ENCODE measurements at places on chromosomes 12 and 14. TPM values are rescaled to one million over a fixed set of nuclear protein-coding genes. Genes with fewer than 3 reads are reported as not detected.
A peak's percentile ranks its signal among the peaks of the same experiment; 100 is the strongest.

Gene OR6C4
- total RNA-seq: not detected

Gene NANOG
- total RNA-seq: not detected

Gene CLEC9A
- not detected for total RNA-seq

Gene DIO2
- not detected for total RNA-seq

Gene ESPL1
- 3.7 TPM for total RNA-seq

GRCh38 chr14:95250936-95251335 is 68.8 kb downstream of the CLMN start:
- DNase-seq: peak; percentile 72

DNA sequence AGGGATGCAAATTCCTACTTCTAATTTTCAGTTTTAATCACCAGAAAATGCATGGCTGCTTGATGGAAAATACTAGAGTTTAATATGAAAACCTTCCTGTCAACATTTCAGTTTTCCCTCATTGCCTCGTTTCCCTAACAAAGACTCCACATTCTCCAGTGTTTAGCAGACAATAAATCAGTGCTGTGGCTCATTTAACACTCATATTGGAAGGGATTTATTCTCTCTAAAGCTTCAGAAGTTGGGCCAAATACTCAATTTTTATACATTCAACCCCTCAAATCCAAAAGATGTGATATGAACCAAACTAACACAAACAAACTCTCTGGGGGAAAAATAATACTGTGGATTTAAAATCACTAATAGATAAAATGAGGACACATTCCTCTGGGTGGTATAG is 482.5 kb downstream of the FLRT2 start:
- DNase-seq: no peak

GRCh38 chr12:24944601-24944975 is 4.3 kb downstream of the BCAT1 start:
- DNase-seq: no peak

GRCh38 chr12:132583736-132584135 is 26.6 kb downstream of the LRCOL1 start:
- DNase-seq: no peak

- no peak for DNase-seq
Measured at GRCh38 chr14:90512329-90512991, 115.6 kb downstream of the CALM1 start.

- DNase-seq: no peak
Measured at GRCh38 chr12:32777691-32778175, 22.0 kb upstream of the YARS2 start.

DNA sequence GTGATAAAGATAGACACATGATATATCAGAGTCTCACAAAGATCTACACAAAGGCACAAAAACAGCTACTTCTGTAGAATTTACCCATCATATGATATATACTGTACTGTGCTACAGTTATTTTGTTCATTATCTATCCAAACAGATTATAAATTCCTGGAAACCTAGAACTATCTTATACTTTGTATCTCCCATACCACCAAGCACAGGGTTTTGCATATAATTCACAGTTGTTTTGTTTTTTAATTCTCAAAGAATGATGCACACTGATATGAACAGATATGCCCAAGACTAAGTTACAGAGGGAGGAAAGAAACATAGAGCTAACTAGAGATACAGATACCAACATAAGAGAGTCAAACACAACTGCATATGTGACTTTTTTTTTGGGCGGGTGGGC is 3.4 kb downstream of the PRKAG1 start:
- DNase-seq: no peak

DNA sequence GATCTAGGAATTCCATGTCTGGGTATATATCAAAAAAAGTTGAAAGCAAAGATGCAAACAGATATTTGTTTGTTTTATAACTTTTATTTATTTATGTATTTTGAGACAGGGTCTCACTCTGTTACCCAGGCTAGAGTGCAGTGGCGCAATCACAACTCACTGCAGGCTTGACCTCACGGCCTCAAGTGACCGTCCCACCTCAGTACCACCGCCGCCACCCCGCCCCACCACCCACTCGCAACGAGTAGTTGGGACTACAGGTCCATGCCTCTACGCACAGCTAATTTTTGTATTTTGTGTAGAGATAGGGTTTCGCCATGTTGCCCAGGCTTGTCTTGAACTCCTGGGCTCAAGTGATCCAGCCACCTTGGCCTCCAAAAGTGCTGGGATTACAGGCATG is 66.5 kb upstream of the KTN1 start:
- DNase-seq: no peak

DNA sequence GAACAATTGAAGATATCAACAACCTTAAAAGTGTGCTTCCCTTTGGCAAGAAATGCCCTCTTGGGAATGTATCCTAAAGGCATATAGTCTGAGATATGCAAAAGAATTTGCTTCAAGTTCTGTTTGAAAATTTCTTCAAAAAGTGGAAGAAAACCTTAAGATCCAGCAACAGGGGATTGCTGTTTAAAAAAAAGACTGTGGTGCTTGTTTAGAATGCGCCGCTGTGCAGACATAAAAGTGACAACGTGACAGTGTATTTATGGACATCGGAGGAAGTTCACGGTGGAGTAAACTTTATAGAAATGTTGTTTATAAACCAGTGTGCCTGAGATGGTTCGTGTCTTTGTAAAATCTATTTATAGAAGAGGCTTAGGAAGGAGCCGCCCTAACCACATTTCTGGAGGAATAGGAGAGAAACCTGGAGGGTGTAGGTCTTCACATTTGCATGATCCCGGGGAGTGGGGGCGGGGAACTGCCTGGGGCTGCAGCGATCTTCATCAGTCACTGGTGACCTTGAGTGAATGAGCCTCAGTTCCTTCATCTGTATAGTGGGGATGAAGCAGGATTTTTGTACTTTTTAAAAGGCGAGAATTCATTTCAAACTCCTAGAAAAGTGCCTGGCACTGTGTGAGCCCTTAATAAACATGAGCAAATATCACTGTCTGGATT is 27.5 kb downstream of the ADGRD1 start:
- no peak for DNase-seq

DNA sequence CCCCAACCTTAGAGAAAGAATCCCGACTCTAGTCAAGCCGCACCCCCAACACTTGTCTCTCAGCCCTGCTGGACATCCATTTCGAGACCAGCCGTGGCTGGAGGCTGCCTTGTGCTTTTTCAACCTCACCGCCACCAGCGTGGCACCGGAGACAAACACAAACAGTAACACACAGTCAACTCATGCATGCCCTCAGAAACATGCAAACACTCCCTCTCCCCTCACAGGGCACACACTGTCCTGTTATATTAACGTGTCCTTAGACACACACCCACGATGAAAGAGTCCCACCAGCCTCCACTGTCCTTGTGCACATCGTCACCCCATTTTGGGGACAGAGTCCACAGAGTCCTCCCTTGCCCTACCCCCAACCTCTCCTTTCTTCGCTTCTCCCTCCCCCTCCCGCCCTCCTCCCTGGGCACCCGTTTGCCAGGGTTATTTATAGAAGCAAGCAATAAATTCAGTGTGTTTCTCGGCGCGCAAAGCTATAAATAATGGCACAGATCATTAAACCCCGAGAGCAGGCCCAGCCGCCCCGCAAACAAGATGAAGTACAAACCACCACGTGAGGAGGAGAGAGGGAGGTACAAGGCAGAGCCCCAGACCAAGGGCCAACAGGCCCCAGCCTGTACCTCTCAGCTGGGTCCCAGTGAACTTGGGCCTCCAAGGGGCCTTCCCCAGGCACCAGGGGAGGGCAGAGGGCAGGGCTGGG is 27.9 kb downstream of the SMUG1 start:
- DNase-seq: no peak

GRCh38 chr12:98618952-98619351 is 25.5 kb downstream of the SLC25A3 start:
- DNase-seq: no peak

All from lung microvascular endothelial cell (primary cell).